Activated CD8-positive, alpha-beta memory T cell treated with anti-CD3 and anti-CD28 coated beads for 1 hour (primary cell): ENCODE measurements at places on chromosomes 5 and 9.
A peak's percentile ranks its signal among the peaks of the same experiment; 100 is the strongest.

DNA sequence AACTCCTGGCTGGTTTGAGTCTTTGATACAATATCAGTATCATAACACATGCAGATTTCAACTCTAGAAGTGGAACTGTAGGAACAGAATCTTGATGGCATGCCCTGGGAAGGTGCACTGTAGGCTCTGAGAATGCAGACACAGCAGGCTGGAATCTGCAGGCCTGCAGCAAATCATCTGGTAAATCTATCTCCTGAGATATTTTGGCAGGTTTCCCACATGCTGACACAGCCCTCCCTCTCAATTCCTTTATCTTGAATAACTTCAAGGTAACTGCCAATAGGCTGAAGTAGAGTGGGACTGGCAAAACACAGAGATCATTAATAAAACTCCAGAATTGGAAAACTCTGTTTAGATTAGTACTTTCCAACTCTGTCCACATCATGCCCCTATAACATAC, 177.8 kb upstream of the PCSK5 start:
- no peak for DNase-seq

DNA sequence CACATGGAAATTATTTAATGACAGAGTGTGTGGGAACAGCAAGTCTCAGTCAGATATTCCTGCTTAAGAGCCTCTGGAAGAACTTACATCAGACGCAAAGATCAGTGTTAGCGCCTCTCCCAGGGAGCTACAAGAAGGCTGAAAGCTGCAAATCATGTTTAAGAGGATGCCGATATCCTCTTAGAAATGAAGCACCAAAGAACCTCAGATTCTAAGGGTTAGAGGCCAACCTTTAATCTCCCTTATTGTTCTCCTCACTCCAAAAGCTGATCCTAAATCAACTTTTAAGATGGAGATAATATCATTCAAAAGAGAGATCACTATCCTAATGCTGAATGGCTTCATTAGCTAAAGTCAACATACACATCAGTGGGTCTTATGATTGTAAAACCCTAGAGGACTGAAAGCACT, 160.6 kb downstream of the NFIB start:
- no peak for DNase-seq

DNA sequence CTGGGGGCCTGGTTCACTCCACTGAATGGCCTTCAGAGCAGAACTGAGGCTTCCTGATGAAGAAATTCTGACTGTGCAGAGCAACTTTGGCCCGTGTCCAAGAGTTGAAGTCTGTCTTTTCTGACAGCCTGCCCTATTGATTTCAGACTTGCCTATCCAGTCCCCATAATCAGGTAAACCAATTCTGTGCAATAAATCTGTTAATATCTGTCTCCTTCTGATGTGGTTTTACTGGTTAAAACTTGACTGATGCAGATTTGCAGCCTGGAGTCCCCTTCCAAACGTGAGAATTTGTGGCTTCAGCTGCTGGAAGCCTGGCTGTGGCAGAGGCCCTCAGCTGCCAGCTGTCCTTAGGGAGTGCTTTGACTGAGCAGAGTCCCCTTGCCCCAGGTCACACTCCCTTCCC, 283.9 kb upstream of the ANKRD55 start:
- DNase-seq, result no peak

- no peak for DNase-seq
Observed at GRCh38 chr5:122772446-122772845, 2.4 kb upstream of the SNX2 start.

GRCh38 chr5:6843821-6844220, 130.6 kb downstream of the TENT4A start:
- no peak for DNase-seq

DNA sequence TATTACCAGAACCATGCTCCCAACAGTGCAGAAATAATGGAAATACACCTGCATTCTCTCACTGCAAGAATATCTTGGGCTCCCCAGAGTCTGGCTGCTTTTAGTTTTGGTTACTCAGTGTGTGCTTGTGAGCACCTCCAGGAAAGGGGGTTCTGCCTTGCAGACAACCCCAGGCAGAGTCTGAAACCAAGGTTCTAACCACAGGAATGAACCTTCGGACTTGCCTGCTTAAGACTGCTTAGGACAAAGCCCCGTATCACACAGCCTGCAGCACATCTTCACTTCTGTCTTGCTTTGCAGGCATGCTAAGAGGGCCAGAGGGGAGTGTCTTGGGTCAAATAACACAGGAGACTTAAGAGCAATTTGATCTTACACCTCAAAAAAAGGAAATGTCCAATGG, 94.8 kb upstream of the SPATA31C2 start:
- DNase-seq, result no peak

GRCh38 chr5:154369682-154370081, 76.1 kb upstream of the SAP30L start:
- no peak for DNase-seq

GRCh38 chr5:43461066-43461465, 22.6 kb downstream of the TMEM267 start:
- DNase-seq, result no peak

GRCh38 chr5:133366438-133366837, 245.9 kb downstream of the FSTL4 start:
- DNase-seq, result no peak

GRCh38 chr9:5402217-5402616, 35.5 kb downstream of the PLGRKT start:
- no peak for DNase-seq

DNA sequence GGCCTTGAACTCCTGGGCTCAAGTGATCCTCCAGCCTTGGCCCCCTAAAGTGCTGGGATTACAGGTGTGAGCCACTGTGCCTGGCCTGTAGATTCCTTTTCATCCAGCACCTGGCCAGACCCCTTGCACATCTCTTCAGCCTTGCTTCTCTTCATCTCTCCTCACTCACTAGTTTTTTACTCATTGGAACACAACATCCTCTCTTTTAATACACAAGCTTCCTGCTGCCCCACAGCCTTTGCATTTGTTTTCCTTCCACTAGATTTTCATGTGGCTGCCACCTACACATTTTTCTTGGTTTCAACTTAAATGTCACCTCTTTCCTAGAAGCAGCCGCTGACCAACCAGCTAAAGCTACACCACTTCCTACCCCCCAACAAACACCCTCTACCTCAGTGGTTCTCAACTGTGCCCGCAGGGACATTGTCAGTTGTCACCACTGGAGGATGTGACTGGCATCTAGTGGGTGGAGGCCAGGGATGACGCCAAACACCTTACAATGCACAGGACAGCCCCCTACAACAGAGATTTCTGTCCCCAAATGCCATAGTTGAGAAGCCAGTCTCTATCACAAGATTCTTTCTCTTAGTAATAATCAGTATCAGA, 33.7 kb downstream of the HAVCR1 start:
- DNase-seq, result peak; percentile 31

GRCh38 chr9:120882935-120883607, 6.1 kb upstream of the PHF19 start:
- no peak for DNase-seq

GRCh38 chr9:68969538-68969937, 44.4 kb downstream of the PRKACG start:
- DNase-seq, result no peak

GRCh38 chr9:129182122-129182521, 4.1 kb upstream of the IER5L start:
- no peak for DNase-seq

DNA sequence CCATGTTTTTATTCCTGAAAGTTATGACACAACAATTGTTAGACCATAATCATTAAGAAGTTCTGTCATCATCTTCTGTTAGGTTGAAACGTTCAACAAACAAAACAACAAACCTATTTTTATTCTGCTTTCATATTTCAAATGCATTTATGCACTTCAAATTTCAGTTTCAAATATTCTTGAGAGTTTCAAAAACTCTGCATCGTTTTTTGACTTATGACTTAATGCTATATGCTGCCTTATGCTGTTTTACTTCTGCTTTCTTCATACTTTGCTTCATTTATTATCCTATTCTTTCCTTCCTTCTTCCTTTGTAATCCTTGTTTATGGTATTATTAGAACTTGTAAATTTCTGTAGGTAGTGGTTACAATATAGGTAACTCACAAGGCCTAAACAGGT, 95.0 kb downstream of the PCSK1 start:
- DNase-seq, result no peak

- no peak for DNase-seq
Observed at GRCh38 chr5:170655476-170655875, 128.0 kb upstream of the GABRP start.

DNA sequence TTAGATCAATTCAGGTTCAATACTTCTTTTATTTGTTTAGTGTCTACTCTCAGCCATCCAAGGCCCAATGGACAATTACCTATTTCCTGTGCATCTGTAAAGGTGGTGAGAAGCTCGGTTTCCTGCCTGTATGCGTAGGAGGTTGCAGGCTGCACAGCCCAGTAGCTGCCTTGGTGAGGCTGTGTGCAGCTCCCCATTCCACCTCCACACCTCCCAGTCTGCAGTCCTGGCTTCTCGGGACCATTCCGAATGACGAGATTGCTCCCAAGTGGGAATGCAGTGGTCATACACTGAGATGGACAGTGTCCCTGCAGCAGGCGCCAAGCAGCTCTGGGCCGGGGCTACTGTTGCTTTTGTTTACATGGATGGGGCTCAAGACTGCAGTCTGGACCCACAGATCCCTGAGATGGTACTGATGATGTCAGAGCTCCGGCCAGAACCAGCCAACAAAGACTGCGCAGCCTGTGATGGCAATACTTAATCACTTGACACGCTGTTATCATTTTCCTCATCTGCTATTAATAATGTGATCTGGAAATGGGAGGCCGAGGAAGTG, 206.1 kb upstream of the IRX1 start:
- DNase-seq, result no peak

DNA sequence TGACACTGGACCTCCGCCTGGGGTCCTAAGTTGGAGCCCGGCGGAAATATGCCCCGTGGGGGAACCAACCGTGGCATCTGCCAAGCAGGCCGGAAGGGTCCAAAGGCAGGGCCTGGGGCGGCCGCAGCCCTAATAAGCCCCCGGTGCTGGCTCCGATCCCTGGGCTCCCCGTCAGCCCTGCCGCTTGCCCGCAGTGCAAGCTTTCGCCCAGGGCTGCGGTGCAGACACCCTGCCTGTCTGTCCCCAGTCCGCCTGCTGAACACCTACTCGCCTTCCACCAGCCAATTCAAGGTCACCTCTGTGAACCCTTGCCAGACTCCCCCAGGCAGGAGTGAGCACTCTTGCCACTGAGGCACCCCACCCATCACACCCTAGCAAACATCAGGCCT, 502 bp upstream of the PTGR1 start:
- DNase-seq, result no peak

GRCh38 chr9:122998448-122998847, 35.0 kb upstream of the GPR21 start:
- DNase-seq, result no peak

DNA sequence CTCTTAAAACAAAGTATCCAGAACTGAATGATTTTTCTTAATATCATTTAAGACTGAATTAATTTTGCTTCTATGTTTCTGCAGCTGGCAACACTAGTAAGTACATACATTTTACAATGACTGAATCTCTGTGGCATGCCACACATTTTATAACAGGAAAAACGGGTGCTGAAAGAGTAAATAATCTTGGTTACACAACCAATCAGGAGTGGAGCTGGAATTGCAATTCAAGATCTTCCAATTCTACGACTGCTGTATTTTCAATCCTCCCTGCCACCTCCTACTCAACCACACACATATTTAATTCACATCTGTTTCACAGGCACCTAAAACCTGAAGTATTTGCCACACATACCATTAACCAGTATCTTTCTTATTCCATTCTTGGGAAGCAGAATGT, 52.7 kb upstream of the NR5A1 start:
- no peak for DNase-seq

DNA sequence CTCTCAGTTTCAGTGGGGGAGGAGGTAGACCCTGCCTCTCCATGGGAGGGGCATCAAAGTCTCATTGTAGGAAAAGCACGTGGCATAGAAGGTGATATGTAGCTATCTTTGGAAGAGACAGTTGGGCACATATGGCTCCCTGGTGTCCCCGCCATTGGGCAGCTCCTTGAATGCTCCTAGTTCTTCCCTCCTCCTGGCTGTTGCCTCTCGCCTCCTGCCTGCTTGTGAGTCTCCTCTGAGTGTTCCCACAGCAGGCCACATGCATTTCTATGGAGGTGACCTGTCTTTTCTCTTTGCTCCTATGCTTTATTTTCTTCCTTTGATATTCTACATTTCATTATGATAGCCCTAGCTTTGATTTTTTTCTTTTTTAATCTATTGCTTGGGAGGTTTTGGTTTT, 138.5 kb downstream of the ARHGAP26 start:
- no peak for DNase-seq

GRCh38 chr5:16548115-16548514, 68.7 kb downstream of the RETREG1 start:
- no peak for DNase-seq

DNA sequence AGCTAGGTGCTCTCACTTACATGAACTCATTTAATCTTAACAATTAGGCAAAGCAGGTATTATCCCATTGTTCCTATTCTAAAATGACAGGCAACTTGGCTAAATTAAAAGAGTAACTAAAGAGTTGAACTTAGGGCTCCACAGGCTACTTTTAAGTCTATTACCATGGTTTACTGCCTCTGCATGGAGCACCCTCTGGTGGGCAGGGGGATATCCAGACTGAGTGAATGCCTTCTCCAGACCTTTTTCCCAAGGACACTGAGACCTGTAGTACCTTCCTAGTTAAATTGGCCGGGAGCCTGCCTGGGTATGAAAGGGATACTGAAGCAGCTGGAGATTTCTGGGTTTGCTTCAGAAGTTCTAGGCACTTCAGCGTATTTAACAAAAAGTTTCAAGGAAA, 238.1 kb downstream of the ELAVL2 start:
- no peak for DNase-seq

DNA sequence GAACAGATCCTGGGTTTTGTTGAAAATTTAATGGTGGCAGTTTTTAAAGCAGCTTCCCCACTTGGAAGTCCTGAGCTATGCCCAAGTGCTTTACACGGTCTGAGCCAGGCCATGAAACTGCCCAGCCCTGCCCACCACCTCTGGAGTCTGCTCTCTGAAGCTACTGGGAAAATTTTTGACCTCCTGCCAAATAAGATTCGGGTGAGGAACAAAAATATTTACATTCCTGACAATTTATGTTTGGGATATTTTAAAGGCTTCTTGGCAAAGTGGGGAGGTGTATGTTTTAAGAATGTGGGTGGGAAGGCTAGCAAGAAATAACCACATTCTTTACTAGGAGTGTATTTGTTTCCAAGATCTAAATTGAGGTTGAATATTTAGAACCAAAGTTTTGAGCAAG, 50.0 kb downstream of the HACD4 start:
- DNase-seq, result no peak

DNA sequence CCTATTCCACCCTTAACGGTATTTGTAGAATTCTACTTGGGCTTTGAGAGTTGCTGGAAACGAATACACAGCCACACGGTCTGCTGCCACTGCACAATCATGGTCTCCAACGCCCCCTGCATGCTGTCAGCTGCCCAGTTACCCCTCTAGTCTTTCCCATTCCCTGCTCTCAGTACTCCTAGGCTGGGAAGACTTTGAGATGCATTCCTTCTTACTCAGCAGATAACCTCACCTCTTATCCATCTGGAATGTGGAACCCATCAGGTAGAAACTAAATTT, 92.8 kb downstream of the ANKH start:
- no peak for DNase-seq

DNA sequence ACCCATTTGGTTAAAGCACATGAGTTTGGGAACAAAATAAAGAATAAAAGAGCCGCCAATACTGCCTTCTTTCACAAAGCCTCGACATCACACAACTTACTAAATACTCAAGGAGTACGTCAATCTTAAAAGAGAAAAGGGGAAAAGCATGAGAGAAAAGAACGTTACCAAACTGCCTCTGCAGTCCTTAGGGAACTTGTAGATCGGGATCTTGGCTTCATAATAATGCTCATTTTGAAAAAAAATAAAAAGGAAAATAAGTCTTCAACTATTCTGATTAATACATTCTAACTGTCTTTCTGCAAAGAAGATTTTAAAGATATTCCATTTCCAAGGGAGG, 618.4 kb downstream of the PDE4D start:
- DNase-seq, result no peak
